ENCODE measurements at places on chromosomes 1 and 21. TPM values are rescaled to one million over a fixed set of nuclear protein-coding genes. Genes with fewer than 3 reads are reported as not detected.
A peak's percentile ranks its signal among the peaks of the same experiment; 100 is the strongest.

The NLRP3 gene
- total RNA-seq, result 3.2 TPM

The FOXD3 gene
- total RNA-seq, result not detected

DNA sequence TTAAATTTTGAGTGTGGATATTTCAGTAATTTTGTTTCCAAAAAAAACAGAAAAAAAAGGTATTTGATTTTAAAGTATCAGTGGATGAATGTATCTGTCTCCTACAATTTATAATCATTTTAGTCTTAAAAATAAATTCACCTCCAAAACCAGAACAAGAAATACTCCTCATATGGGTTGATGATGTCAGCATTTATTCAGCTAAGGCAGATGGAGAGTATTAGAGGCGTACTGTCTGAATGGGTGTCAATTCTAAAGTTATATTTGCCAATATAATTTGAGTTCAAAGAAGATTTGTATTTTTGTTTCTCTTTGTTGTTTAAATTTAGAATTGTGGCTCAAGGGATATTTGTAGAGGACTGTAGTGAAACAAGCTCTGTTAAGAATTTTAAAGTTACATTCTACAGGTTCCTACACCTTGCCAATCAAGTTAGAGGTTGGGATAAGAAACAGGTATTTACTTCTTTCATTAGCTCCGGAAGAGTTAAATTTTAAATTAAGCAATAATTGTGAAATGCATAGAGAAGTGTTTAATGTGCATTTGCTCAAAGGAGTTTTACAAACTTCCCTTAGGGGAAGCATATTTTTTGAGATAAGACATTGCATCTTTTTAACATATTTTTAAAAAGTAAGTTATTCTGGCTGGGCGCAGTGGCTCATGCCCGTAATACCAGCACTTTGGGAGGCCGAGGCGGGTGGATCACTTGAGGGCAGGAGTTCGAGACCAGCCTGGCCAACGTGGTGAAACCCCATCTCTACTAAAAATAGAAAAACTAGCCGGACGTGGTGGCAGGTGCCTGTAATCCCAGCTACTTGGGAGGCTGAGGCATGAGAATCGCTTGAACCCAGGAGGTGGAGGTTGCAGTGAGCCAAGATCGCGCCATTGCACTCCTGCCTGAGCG lies 1.2 kb downstream of the PLA2G4A start:
- no peaks in the 10 kb centered on the region for H3K36me3 ChIP-seq
- H3K27me3 ChIP-seq, result peaks cover 17% of the 10 kb centered on the region
- H3K4me3 ChIP-seq, result peak overlapping the region; percentile 88
- no peak for DNase-seq

DNA sequence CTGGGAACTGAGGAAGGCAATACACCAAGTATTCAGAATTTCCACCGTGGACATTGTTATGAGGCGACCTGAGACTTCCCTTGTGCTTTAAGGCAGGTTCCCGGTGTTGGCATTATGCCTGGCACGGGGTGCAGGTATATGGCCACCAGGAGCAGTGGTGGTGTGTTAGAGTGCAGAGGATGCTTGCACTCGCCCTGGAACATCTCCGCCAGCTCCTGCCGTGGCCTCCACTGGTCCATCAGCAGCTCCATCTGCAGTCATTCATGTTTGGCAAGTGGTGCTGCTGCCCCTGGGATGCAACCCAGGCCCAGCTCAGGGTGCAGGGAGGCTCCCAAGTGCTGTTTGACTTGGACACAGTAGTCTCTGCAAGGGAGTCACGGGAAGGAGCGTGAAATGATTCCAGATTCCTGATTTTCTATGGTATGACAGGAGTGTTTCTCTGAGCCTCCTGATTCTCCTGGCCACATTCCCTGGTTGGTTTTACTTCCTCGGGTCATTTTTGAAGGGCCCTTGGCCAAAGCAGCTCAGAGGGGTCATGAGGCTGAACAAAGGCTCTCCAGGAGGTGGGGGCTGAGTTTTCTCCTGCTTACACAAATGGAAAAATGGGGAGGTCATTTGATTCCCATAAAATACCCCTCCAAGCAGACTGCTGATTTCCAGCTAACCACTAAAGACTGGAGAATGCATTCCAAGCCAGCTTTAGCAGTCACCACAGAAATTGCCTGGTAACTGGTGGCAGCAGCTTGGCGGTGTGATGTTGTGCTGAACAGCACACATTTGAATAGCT lies 60.4 kb upstream of the PSEN2 start:
- H3K36me3 ChIP-seq, result no peaks in the 10 kb centered on the region
- H3K4me1 ChIP-seq, result peaks cover 2% of the 10 kb centered on the region
- H3K27ac ChIP-seq, result no peak overlapping the region
- H3K4me3 ChIP-seq, result no peak overlapping the region
- no peak for DNase-seq

- peaks cover 2% of the 10 kb centered on the region for H3K27me3 ChIP-seq
- no peaks in the 10 kb centered on the region for H3K4me1 ChIP-seq
- H3K36me3 ChIP-seq, result no peaks in the 10 kb centered on the region
- H3K4me3 ChIP-seq, result no peak overlapping the region
- DNase-seq, result no peak
These were observed 19.0 kb upstream of the SUMO3 start for GRCh38 chr21:44836666-44837471.

DNA sequence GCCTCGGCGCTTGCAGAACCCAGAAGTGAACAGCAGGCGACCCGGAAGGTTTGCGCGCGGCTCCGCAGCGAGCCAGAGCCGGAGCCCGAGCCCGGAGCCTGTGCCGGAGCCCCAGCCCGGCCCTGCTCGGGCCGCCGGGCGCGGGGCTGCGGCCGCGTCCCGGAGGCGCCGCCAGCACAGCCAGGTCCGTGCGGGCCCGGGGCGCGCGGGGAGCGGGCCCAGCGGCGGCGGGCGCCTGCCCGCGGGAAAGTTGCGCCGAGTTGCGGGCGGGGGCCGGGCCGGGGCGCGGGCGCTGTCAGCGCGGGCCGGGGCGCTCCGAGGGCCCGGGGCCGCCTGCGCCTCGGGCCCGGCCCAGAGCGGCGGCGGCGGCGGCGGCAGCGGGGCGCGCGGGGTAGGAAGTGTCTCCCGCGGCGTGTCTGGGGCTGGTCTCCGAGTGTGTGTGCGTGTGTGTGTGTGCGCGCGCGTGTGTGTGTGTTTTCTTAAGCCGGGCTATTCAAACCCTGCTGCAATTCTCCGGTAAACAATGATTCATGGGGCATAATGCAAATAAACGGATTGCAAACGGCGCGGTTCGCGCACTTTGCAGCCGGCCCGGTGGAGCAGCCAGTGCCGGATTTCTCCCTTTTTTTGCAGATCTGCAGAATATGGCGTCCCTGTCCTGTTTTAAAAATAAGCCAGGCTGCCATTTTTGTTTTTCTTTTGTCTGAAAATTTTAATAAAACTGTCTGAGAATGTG lies at the start of gene ZNF362:
ZNF362 (plus strand) TSS at position 22 of the 736 bp plus-strand sequence. CDS start 14,083 bp downstream, outside the sequence.
- peak within 1 kb of the TSS; percentile 96 for H3K4me3 ChIP-seq
- peaks cover 25% of the 10 kb centered on the region for H3K4me1 ChIP-seq
- H3K27ac ChIP-seq, result peak within 1 kb of the TSS; percentile 98
- peaks cover 1% of the 10 kb centered on the region for H3K36me3 ChIP-seq
- no peaks in the 10 kb centered on the region for H3K27me3 ChIP-seq

DNA sequence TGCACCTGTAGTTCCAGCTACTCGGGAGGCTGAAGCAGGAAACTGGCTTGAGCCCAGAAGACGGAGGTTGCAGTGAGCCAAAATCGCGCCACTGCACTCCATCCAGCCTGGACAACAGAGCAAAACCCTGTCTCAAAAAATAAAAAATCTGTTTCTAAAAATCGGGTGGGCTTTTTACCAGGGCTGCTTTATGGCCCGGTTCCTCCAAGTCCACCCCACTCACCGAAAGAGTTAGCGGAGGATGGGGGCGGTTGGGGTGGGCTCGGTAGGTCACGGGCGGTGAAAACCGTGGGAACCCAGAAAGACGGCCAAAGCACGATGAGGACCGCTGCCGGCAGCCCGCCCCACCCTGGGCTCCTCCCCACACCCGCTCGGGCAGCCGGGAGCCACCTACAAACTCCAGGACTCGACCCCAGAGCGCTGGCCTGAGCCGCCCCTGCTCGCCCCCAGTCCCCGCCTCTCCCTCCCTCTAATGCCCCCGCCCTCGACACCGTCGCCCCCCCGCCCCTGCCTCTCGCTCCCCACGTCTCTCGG lies 846 bp upstream of the PER3 start:
- peaks cover 22% of the 10 kb centered on the region for H3K36me3 ChIP-seq
- H3K4me3 ChIP-seq, result peak overlapping the region; percentile 78
- H3K27ac ChIP-seq, result peak overlapping the region; percentile 35
- no peaks in the 10 kb centered on the region for H3K27me3 ChIP-seq
- DNase-seq, result peak; percentile 25

DNA sequence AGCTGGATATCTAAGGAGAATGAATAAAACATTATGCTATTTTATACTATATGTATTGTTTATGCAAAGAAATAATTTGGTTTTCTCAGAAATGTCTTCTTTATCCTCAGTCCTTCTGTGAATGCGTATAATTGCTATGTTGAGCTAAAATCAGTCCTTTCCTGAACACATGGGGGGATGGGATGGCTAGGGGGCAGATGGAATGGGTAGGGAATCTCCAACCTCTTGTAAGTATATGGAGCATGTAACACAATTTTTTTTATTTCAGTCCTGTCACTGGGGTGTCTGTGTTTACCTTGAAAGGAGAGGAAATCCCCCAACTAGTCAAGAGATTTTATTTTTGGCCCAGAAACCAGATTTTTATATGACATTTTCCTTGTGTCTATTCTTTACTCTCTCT lies 291.8 kb downstream of the NFIA start:
- H3K27ac ChIP-seq, result no peak overlapping the region
- H3K36me3 ChIP-seq, result peaks cover 12% of the 10 kb centered on the region
- no peaks in the 10 kb centered on the region for H3K27me3 ChIP-seq
- no peaks in the 10 kb centered on the region for H3K4me1 ChIP-seq
- DNase-seq, result no peak
- H3K4me3 ChIP-seq, result no peak overlapping the region

DNA sequence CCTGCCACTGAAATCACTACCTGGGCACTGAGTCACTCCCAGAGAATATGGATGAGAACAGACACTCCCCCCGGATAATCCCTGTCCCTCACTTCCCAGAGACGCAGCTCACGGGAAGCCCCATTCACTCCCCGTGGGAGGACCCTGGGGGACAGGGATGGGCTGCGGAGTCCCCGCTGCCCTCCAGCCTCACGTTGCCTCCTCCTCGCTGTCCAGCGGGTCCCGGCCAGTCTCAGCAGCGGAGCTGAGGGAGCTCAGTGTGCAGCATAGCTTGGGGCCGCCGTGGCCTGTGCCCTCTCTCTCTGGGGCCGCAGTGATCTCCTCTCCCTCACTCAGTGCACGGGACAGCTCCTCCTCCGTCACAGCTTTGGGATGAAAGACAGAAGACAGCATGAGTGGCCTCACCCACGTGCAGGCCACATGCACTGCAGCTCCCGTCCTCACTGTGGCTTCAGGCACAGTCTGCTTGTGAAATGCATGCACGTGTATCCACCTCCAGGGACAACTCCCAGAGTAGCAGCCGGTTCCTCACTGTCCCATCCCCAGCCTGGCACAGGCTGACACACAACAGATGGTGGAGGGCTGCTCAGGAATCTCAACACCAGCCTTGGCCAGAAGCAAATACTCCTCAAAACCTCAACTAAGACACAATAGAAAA lies 7.4 kb downstream of the CFAP410 start:
- no peaks in the 10 kb centered on the region for H3K27me3 ChIP-seq
- H3K4me1 ChIP-seq, result peaks cover under 1% of the 10 kb centered on the region
- peaks cover 19% of the 10 kb centered on the region for H3K36me3 ChIP-seq
- no peak overlapping the region for H3K4me3 ChIP-seq
- DNase-seq, result no peak

DNA sequence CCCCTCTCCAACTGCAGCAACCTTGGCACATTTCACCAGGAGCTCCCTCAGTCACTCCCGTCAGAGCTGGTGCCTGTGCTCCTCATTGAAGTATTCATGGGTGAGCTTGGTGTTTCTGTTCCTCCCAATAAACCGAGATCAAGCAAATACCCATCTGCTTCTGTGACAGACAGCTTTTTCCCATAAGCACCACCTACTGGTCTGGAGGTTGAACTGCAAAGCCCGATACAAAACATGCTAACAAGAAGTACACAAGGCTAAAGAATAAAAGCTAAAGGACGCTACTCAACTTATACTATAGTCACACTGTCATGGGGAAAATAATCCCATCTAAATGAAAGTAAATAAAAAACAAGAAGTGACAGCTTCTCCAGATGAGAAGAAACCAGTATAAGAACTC lies 111.9 kb upstream of the C21orf91 start:
- H3K27ac ChIP-seq, result no peak overlapping the region
- DNase-seq, result no peak
- no peaks in the 10 kb centered on the region for H3K27me3 ChIP-seq
- no peaks in the 10 kb centered on the region for H3K4me1 ChIP-seq

DNA sequence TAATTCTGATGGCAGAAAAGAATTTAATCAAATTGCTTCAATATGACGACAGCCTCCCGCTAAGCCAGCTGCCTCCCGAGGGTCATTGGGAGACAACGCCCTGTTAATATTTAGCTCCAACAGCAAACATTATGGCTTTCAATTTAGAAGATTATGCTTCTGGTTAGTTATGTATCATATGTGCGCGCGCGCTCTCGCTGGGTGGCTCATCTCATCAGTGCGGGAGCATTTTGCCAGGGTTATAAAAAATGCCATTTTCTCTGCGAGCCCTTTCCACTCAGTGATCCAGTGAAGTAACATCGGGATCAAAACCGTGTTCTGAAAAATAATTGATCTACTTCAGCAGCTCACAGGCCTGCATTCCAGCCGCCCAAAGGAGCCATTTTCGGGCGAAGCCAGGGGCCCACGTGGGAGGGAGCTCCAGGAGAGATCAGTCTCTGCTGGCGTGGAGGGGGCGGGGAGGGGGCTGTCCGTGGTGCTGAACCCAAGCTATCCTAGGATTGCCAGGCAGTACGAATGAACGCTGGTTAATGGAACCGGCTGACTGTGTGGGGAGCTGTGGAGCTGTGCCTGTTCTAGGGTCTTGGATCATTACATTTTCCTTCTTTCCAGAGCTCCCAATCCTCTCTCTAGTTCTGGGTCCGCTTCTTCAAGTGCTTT lies 219.1 kb upstream of the ZC3H12A start:
- H3K4me3 ChIP-seq, result no peak overlapping the region
- H3K27ac ChIP-seq, result no peak overlapping the region
- peaks cover 55% of the 10 kb centered on the region for H3K27me3 ChIP-seq
- no peak for DNase-seq

GRCh38 chr21:17231771-17232170 lies 281.1 kb upstream of the CXADR start:
- no peak overlapping the region for H3K27ac ChIP-seq
- no peaks in the 10 kb centered on the region for H3K27me3 ChIP-seq
- H3K4me3 ChIP-seq, result no peak overlapping the region
- no peak for DNase-seq

GRCh38 chr21:32101277-32101676 lies 177.6 kb downstream of the MIS18A start:
- peaks cover 8% of the 10 kb centered on the region for H3K27me3 ChIP-seq
- no peak overlapping the region for H3K27ac ChIP-seq
- H3K4me1 ChIP-seq, result no peaks in the 10 kb centered on the region
- no peaks in the 10 kb centered on the region for H3K36me3 ChIP-seq
- no peak overlapping the region for H3K4me3 ChIP-seq
- DNase-seq, result no peak

DNA sequence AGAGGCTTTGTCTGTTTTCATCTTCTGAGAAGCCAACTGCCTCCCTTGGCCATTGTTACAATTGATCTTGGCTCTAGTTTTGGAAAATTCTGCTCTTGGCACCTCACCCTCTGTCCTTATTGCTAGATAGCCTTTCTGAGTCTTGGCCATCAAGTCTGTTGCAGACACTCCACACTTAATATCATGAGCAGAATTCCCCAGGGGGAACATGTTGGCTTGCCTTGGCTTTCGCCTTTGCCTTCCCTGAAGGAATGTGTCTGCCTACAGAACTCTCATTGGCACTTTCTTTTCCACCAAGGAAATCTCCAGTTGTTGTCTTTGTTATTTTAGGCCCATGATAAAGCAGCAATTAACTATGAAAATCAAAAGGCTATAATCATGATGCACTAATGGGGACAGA lies 42.7 kb upstream of the LDLRAP1 start:
- H3K27ac ChIP-seq, result no peak overlapping the region
- peaks cover 8% of the 10 kb centered on the region for H3K4me1 ChIP-seq

- peaks cover 3% of the 10 kb centered on the region for H3K4me1 ChIP-seq
- no peak overlapping the region for H3K4me3 ChIP-seq
- no peaks in the 10 kb centered on the region for H3K27me3 ChIP-seq
These were observed 40.4 kb upstream of the GOLT1A start for GRCh38 chr1:204254031-204254661.

Measured in naive thymus-derived CD8-positive, alpha-beta T cell (primary cell).